Stimulated activated CD4-positive, alpha-beta T cell treated with anti-CD3 and anti-CD28 coated beads, Interleukin-15, amount 100 ng/mL, for 48 hours (primary cell): ENCODE measurements at places on chromosomes 4 and X.

GRCh38 chrX:662126-662525 is 31.5 kb downstream of the SHOX start:
- no peak for DNase-seq

- DNase-seq: no peak
These were observed 169.9 kb downstream of the IQCM start for GRCh38 chr4:149645790-149646189.

GRCh38 chrX:135425026-135425965 is 3.6 kb downstream of the SMIM10L2A start:
- DNase-seq: no peak

DNA sequence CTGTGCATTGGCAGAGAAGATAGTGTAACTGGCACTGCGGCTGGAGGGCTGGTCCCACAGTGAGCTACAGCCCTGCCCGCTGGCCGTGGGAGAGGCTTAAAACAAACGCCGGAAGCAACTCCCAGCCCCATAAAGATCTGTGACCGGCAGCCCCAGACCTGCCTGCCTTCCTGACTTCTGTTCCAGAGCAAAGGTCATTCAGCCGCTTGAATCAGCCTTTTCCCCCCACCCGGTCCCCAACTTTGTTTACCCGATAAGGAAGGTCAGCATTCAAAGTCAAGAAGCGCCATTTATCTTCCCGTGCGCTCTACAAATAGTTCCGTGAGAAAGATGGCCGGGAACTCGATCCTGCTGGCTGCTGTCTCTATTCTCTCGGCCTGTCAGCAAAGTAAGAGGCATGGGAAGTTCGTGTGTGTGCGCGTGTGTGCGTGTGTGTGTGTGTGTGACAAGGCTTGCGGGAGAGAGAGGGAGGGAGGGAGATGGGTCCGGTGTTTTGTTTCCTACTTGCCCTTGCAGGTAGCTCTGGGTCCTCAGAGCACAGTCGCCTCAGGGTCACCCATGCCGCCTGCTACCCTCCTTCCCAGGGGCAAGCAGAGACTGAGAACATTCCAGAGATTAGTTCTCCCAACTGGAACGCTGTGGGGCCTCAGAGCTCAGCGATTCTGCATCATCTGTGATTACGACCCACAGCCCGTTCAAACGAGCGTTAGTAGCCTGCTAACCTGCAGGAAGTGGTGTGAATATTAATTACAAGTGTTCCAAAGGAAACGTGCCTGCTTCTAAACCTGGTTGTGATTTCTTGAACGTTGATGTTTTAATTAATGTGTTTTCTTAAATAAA is at the start of gene MGST2:
MGST2 (plus strand) TSS at position 130 of the 840 bp plus-strand sequence; CDS start at position 331, 201 bp downstream.
- DNase-seq: no peak

- DNase-seq: no peak
These were observed 147.2 kb upstream of the MBNL3 start for GRCh38 chrX:132636080-132636479.

GRCh38 chr4:140876615-140877364 is 120.6 kb upstream of the TBC1D9 start:
- DNase-seq: no peak

- no peak for DNase-seq
These were observed 178.7 kb upstream of the RBPJ start for GRCh38 chr4:26141911-26142638.
